H7 (cell line): ENCODE measurements at places on chromosomes 3 and 15. TPM values are rescaled to one million over a fixed set of nuclear protein-coding genes. Genes with fewer than 3 reads are reported as not detected.
A peak's percentile ranks its signal among the peaks of the same experiment; 100 is the strongest.

DNA sequence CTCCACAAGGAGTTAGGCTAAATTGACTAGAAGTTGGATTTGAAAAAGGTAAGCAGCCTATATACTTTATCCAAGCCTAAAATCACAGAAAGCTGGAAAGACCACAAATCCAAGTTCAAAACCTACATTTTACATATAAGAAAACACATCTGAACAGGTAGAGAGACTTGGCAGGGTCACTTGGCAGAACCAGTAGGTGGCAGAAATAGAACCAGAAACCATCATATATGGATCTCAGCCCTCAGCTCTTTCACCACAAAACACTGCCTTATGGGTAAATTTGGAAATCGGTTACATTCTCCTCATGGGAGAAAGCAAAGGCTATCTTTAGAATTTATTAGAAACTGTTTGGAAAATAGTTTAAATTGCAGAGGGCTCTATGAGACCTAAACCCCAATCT is 44.2 kb downstream of the MKRN2 start:
- no peak for DNase-seq

DNA sequence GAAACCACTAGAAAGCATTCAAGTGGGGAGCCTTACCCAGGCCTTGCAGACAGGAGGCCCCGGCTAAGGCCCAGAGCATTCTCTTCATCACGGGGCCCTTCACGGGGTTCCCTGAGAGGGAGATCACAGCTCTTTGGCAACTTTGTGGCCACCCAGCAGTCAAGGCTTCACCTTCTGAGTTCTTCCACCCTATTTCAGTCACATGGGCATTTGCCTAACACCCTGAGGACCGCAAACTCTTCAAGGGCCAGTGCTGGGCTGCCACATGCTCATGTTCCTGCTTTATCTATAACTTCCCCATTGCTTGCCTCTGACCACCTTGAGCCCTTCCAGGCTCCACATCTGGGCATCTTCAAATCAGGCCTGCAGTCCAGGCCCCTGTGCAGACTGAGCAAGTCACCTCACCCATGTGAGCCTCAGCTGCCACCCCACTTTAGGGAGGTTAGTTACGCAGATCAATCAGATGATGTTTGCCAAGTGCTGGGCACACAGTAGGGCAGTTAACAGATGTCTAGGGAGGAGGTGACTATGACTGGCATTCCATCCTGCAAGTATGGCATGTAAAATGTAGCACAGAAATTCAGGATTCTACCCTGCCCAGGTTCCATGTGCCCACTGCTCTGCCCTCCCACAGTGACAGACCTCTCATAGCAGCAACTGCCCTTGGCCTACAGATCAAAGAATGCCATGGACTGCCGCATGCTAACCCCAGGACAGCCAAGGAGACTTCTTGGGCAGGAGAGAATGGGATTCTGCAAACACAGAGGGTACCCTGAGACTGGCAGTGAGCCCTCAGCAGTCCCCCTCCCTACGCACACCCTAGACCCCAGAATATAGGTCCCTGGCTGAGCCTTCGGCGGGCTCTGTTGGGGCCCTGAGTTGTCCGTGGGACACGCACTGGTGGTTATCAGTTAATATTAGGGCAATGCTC is 37.6 kb upstream of the ZNF710 start:
- no peak for DNase-seq

GRCh38 chr15:100771746-100772145 is 107.9 kb upstream of the ALDH1A3 start:
- peak; percentile 14 for DNase-seq

The SPINT1 gene
- total RNA-seq: 81.1 and 109 TPM in 2 replicates

The AADACL2 gene
- not detected in 2 replicates for total RNA-seq

DNA sequence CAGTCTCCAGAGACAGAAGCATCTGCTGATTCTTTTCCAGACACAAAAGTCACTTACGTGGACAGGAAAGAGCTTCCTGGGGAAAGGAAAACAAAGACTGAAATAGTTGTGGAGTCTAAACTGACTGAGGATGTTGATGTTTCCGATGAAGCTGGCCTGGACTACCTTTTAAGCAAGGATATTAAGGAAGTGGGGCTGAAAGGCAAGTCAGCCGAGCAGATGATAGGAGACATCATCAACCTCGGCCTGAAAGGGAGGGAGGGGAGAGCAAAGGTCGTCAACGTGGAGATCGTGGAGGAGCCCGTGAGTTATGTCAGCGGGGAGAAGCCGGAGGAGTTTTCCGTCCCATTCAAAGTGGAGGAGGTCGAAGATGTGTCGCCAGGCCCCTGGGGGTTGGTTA is 25.4 kb downstream of the SYNM start:
- DNase-seq: no peak

The SLC15A2 gene
- 0.76 and 1.7 TPM in 2 replicates for total RNA-seq

The LDHAL6B gene
- total RNA-seq: not detected in 2 replicates

DNA sequence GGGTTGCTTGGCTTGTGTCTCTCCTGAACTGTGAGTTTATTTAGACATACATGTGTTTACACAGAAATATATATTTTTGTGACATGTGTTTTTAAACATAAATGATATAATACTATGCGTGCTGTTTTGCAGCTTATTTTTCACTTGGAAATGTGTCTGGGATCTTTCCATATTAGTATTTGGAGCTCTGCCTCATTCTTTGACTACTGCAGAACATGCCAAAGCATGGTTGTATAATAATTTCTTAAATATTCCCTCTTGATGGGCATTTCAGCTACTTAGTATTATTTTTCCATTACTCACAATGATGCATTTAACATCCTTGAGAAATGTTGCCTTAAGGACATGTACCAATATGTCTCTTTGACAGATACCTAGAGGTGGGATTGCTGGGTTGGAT is 19.5 kb downstream of the ANAPC13 start:
- DNase-seq: no peak

The PDZRN3 gene
- total RNA-seq: 7.4 and 12.0 TPM in 2 replicates

DNA sequence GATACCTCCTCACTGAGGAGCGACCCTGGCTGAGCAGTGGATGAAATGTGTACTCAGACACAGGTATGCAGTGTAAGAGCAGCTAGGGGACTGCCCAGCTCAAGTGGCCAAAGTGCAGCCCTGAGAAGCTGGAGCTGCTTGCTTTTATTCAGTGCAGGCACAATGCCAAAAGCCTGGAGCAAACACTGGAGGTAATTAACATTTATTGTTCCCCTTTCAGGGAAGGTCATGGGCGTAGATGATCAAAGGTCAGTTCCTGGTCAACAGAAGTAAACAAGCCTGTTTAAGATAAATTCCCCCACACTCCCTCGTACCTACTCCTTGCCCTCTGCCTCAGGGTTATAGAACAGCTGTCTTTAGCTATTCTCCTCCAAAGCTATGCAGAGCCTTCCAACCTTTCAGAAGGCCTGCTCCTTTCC is 17.5 kb downstream of the PLA2G4F start:
- DNase-seq: no peak

- no peak for DNase-seq
These were observed 648.8 kb upstream of the KCNMB2 start for GRCh38 chr3:177887475-177887874.

The TIGIT gene
- not detected in 2 replicates for total RNA-seq

GRCh38 chr15:74825866-74826265 is 561 bp upstream of the CPLX3 start:
- DNase-seq: no peak

The ZPLD1 gene
- total RNA-seq: not detected in 2 replicates

The DAPK2 gene
- 0.41 and 1.9 TPM in 2 replicates for total RNA-seq

The ZMYND10 gene
- 1.1 and 1.3 TPM in 2 replicates for total RNA-seq

DNA sequence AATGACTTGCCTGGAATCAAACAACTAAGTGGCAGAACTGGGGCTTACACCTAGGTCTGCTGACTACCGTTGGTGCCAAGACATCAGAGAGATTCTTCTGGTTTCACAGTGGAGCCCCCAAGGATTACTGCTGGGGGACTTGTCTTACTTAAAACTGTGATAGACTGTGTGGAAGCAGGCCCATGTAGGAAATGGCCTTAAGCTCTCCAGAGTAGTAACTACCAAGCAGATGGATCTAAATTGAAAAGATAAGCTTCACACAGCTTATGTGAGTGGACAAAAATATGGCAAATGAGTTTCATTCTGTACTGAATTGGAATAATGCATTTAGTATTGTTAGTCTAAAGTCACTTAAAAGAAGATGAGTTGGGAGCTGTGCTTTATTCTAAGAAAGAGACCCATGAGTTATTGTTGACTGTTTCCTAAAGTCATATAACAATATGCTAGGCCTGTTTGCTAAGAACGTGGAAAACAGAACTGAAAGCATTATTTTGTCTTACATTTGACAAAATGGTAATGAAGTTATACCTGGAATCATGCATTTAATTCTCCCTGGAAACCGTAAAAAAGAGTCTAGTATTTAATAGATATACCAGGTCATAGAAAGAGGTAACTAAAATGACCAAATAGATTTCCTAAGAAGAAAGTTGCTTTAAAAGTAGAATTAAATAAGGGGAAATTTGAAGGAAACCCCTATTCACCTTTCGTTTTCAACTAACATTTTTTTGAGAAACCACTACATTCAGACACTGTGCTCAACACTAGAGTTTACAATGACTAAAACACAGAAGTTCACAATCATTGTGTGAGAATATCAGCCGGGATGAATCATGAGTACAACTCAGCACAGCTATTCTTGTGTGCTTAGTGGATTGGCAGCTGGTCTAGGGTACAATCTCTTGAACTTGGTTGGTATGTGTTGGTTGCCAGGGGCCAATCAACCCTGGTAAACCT is 13.0 kb upstream of the MAPK6 start:
- DNase-seq: no peak

The FAM107A gene
- total RNA-seq: 0.07 TPM in 1 of 2 replicates, not detected in the other

DNA sequence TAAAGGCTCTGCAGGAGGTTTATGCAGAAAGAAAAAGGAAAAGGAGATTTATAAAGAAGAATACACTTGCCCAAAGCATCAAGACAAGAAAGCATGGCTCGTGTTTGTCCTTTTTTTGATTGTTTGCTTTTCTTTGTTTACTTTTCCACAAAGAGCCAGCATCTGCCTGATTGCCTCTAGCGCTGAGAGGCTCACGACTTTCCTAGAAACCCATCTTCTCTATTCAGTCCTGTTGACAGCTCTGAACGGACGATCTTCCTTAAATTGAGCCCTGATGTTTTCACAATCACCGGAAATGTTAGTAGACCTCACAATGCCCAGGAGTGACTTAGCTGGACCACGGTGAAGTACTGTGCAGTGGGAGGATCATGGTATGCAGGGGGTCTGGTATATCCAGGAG is 12.4 kb downstream of the GP5 start:
- DNase-seq: peak; percentile 12

DNA sequence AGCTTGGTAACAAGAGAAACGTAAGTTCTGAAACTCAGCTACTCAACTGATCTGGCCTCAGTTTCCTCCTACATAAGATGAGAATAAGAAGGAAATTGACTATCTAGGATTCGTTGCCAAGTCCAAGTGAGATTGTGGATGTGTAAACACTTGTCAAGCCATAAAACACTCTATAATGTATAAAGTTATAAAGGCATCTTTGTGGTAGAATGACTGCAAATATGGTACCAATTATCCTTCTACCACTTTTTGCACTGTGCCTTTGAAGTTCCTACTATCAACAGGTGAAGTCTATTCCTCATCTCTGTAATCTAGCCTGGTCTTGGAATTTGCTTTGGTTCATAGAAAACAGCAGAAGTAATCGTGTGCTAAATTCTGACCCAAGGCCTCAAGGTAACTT is 138.2 kb downstream of the GADL1 start:
- DNase-seq: no peak

The TUBGCP5 gene
- total RNA-seq: 19.2 and 26.1 TPM in 2 replicates

- peak; percentile 13 for DNase-seq
These were observed 21.7 kb upstream of the ABHD10 start for GRCh38 chr3:111956995-111957734.

The SMAD6 gene
- total RNA-seq: 24.8 and 25.4 TPM in 2 replicates

The LMAN1L gene
- total RNA-seq: not detected in 2 replicates

The RTP3 gene
- 0.07 TPM in 1 of 2 replicates, not detected in the other for total RNA-seq

- DNase-seq: no peak
These were observed 67.6 kb downstream of the CRYGS start for GRCh38 chr3:186476541-186476940.

DNA sequence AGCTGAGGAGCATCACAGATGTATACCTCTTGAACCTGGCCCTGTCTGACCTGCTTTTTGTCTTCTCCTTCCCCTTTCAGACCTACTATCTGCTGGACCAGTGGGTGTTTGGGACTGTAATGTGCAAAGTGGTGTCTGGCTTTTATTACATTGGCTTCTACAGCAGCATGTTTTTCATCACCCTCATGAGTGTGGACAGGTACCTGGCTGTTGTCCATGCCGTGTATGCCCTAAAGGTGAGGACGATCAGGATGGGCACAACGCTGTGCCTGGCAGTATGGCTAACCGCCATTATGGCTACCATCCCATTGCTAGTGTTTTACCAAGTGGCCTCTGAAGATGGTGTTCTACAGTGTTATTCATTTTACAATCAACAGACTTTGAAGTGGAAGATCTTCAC is 3.0 kb downstream of the CCR8 start:
- no peak for DNase-seq

DNA sequence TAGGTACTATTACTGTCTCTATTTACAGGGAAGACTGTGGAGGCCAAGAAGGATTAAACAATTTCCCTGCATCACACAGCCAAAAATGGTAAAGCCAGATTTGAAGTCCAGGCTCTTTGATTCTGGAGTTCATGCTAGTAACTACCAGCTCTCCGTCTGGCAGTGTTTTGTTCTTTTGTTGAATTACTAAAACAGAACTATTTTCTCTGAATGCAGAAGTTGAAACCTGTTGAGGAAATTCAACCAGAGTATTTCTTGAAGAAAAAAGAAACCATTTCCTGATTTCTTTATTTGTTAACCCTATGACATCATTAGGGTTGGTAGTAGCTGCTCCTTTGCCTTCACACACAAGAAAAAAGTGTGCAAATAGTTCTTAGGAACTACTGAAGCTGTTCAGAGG is 34.3 kb downstream of the CRTC3 start:
- DNase-seq: no peak

The IMPG2 gene
- total RNA-seq: 0.03 and 0.04 TPM in 2 replicates

DNA sequence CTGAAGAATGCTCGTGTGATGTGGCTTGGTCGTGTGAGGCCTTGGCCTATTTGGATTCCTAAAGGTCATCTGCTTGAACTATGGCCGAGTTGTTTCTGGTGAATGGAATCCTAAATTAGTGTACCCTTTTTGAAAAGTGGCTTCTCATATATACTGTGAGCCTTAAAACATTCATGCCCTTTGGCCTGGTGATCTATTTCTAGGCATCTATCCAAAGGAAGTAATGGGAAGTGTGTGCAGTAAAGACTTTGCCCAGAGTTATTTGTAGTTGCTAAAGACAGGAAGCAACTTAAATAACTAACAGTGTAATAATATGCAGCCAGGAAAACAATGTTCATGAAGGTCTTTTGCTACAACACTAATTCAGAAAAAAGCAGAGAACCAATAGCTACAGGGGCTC is 3.0 kb downstream of the DGKG start:
- no peak for DNase-seq

GRCh38 chr3:9846231-9846630 is 2.4 kb upstream of the RPUSD3 start:
- DNase-seq: peak; percentile 24

DNA sequence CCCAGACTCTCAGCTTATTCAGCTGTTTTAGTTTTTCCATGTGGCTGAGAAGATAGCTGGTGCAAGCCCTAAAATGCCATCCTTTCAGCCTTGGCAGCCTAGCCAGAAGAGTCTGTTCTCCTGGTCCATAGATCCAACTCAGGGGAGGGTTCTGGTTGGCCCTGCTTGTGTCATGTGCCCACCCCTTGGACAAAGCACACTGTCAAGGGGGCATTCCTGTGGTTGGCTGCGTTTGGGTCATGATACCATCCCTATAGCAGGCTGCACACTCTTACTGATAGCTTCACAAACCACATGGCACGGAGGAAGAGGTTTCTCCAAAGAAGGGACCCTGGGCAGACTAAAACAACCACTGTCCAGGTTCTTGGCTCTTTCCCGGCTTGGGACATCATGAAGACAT is 8.4 kb upstream of the FSTL1 start:
- DNase-seq: no peak

GRCh38 chr3:39028546-39028945 is 23.2 kb downstream of the SCN11A start:
- no peak for DNase-seq

The PIK3CB gene
- 19.0 and 26.7 TPM in 2 replicates for total RNA-seq
